RPMI7951 (cell line): ENCODE measurements at places on chromosomes 7 and 10. TPM values are rescaled to one million over a fixed set of nuclear protein-coding genes. Genes with fewer than 3 reads are reported as not detected.

DNA sequence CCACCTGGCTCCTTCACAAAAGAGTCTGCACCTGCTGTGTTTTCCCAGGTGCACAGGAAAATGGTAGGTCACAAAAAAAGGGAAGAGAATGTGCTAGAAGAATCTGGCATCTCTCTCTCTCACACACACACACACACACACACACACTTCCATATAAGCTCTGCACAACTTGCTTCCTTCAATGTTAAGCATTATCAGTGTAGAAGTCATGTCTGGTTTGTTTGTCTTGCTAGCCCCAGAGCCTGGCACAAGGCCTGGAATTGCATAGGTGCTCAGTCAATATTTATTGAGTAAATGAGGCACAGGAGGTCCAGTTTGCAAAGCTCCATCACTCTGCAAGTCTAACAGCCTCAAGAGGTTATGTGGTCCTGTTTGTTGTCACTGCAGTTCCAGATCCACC lies 867.3 kb upstream of the AUTS2 start:
- DNase-seq: no peak

DNA sequence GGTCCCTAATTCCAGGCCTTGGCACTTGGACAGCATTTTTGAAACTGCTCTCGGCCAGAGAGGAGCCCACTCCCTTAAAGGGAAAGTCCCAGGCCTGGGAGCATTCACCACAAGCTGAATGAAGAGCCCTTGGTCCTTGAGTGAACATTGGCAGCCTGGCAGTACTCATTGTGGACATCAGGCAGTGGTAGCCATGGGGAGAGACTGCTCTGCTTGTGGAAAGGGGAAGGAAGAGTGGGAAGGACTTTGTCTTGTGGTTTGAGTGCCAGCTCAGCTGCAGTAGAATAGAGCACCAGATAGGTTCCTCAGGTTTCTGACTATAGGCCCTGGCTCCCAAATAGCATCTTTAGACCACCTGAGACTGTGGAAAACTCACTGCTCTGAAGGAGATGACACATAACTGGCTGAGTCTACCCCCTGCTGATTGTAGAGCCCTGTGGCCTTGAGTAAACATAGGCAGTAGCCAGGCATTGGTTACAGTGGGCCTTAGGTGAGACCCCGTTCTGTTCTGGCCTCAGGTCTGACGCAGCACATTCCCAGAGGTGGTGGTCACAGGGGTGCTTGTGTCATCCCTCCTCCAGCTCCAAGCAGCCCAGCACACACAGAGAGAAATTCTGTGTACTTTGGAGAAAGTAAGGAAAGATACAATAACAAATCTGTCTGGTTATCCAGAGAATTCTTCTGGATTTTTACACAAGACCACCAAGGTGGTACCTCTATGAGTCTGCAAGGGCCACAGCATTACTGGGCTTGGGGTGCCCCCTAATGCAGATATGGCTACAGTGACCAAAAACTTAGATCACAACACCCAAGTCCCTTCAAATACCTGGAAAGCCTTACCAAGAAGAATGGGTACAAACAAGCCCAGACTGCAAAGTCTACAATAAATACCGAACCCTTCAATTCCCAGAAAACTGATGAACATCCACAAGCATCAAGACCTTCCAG lies 153.8 kb downstream of the GNAI1 start:
- DNase-seq: no peak

DNA sequence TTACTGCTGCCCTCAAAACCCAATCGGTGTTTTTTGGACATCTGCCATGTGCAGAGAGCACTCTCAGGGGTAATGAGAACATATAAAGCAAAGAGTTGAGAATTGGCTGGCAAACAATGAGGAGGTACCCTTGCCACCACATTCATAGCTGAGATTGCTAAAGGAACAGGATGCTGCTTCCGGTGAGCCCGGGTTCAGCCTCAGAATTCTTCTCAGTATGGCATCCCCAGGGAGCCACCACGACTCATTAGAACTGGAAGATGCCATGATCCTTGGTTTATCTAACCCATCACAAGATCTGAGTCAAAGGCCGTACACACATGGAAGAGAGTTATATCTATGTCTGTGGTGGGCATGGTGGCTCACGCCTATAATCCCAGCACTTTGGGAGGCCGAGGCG lies 174.4 kb downstream of the ARID5B start:
- peak; percentile 85 for DNase-seq

DNA sequence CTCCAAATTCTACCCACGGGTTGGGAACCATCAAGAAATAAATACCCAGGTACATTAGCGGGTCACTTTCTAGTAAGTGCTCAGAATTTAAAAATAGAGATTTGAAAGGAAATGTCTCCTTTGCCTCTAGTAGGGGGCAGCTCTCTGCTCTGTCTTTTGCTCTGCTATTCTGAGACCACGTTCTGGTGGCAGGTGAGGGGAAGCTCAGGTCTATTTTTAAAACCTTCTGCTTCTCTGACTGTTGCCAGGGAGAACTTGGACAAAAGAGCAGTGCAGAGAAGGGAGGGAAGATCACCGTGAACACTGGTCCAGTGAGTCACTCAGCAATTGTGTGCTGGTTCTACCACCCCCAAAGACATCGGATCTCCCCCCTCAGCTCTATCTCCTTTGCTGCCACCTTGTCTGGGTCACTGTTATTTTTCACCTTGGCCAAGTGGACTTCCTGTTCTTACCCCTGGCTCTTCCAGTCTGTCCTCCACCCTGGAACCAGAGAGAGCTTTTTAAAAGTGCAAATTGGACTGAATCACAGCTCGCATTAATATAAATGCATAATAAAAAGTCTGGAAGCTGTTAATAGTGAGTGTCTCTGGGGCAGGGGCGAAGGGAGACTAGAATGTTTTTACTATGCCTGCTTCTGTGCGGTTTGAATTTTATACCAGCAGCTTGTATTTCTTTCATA lies 72.4 kb upstream of the LOXL4 start:
- DNase-seq: no peak

- no peak for DNase-seq
Measured at GRCh38 chr7:44051611-44052220, 7.2 kb downstream of the DBNL start.

DNA sequence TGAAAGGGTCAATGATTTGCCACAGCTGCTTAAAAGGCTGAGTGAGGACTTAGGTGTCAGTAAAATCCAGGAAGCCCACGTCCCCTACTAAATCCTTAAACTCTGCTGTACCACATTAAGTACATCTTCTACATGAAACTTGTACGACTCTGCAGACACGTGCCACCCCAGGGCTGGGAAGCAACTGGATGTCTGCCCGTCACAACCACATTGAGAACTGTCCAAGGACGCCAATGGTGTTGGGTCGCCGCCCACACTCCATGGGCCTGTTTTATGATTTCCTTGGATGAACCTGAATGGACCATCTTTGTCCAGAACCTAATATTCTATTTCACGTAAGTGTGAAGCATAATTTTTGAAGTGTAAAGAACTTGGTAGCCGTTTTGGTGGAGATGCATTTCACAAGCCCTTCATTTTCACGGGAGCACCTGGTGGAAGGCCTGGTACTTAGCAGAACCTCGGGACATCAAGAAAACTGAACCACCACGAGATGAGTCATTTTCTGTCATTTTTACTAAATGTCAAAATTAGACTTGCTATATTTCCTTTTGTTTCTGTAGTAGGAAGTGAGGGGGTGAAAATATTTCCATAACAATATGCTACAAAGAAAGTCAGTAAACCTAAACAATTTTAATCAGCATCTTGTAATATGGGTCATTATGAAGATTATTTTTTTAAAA lies 134.9 kb downstream of the SFMBT2 start:
- DNase-seq: no peak

DNA sequence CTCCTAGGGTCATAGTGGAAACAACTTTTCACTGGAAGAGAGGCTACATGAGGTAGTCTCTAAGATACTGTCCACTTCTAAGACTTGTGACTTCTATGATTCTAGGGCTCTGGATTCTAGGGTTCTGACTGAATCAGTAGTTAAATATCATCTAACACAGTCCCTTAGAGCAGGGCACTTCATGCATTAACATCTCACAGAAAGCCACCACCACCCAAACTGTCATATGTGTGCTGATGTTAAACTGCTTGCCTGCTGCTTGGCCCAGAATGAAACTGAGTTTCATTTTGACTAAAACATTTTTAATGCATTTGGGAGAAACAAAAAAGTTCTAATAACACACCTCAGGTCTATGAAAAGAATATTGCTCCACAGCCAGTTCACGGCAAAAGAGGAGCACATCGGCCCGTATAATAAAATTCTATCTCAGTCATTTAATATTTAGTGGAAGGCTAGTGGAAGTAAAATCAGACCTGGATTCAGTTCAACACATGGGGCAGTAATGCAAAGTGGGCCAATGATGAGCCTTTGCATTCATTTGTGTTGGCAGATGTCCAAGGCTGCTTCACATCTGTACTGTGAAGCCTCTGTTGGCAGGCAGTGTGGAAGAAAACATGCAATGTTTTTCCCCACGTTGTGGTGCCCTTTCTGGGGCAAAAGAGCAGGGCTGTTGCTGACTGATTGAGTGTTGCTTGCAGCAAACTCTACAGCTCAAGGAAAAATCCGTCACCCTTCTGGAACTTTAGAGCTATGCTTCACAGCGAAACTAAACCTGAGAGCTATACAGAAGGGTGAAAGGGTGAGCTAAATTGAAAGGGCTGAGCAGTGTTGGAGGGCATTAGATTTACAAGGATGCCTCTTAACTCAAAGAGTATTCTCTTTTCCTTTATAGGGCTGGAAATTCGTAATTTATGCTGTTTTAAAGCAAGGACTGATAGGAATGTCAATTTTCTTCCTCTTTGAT lies 33.5 kb upstream of the AUTS2 start:
- peak; percentile 8 for DNase-seq

GRCh38 chr10:36148207-36148606 lies 506.1 kb upstream of the FZD8 start:
- DNase-seq: peak; percentile 32

GRCh38 chr7:7695111-7695817 lies 23.1 kb downstream of the RPA3 start:
- DNase-seq: no peak

- no peak for DNase-seq
Measured at GRCh38 chr7:95814721-95815120, 42.4 kb downstream of the DYNC1I1 start.

- DNase-seq: peak; percentile 45
Measured at GRCh38 chr7:35624299-35625186, 70.4 kb downstream of the HERPUD2 start.

RNF148 gene
- not detected in 2 replicates for total RNA-seq

- peak; percentile 93 for DNase-seq
Measured at GRCh38 chr10:21497177-21497807, 28.2 kb downstream of the SKIDA1 start.

DNA sequence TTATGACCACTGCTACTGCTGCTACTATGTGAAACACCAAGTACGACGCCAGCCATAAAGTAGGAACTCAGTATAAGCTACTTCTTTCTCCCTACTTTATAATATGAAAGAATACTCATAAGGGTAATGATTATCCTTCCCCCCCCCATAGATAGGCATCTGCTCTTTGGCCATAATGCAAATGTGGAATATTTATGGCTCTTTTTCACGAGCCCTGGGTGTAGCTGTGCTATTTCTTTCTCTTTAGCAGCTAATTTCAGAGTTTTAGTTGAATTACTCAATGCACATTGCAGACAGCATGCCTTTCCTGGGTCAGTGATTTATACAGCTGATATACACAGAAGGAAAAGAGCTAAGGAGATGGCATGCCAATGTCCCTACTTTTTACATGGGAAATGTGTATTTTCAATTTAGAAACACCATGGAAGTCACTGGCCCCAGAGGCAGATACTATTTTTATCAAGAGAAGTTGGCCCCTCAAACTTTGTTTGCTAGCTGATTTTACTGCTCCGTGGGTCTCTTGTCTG lies 234.1 kb upstream of the KIAA1217 start:
- no peak for DNase-seq

DNA sequence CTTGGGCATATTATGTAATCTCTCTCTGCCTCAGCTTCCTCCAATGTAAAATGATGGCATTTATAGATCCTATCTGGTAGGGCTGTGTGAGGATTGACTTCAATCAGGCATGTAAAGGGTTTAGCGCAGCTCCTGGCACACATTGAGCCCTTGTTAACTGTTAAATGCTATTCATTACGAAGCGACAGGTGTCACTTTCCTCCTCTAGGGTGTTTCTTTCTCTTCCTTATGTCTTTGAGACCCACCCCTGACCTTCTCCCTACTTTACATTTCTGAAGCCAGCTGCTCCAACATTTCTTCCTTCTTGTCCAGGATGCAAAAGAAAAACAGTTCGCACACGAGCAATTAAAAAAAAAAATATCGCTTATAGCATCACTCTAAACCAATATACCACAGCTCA lies 5.7 kb upstream of the R3HCC1L start:
- no peak for DNase-seq

GRCh38 chr10:118534136-118534535 lies 61.3 kb downstream of the PRLHR start:
- no peak for DNase-seq

DNA sequence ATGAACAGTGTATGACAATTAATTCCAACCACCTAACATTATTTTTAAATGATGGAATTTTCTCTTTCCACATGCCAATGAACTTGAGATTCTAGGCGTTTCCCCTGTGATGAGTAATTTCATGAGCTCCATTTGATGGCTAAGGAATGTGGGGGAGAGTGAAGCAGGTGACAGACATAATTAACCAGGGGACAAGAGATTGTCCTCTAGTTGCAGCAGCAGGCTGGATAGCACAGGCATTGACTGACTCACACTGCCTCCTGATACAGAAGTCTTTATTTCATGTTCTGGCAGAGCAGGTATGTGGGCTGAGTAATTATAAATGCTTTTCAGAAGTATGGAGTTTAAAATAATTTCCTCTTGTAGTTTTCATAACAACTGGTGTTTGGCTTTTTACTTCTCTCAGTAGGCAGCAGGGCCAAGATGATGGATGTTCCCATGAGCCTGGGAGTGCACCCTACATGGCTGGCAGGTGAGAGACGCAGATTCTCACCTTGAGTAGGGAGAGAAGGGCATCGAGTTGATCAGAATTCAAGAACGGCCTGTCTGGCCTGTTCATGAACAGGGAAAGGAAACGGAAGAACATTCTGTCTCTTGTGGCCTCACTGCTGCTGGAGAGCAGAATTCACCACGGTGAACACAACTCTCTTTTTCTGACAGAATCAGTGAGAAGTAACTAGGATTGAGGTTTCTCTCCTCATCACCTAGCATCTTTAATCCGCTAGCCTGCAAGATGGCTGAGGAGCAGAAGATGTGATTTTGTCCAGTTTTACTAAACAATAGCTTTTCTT lies 118.8 kb downstream of the AOAH start:
- DNase-seq: no peak

- DNase-seq: no peak
Measured at GRCh38 chr10:11262494-11263345, 245.0 kb downstream of the CELF2 start.

OTUD1 gene
- total RNA-seq: 3.4 and 3.7 TPM in 2 replicates

CPED1 gene
- 28.2 and 33.6 TPM in 2 replicates for total RNA-seq

- DNase-seq: no peak
Measured at GRCh38 chr10:26410356-26410755, 27.8 kb upstream of the APBB1IP start.

GRCh38 chr10:114402871-114403540 lies 1.3 kb downstream of the AFAP1L2 start:
- no peak for DNase-seq

DNA sequence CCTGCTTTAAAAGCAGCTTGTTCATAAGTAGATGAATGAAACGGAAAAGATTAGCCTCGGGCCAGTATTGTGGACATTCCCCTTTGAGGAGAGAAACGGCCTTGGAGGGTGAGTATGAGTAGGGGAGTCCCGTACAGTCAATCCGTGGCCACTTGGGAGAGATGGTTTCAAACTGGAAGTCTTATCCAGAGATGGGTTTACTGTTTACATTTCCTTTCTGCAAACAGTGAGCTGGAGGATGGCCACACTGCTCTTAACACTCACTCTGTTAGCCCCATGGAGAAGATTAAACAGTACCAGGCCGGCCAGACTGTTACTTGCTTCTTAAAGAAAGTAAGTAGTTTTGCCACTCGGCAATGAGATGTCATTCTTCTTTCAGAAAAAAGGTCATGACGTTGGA lies 20.3 kb downstream of the CALHM2 start:
- DNase-seq: no peak
